ENCODE measurements at places on chromosomes 11 and 22.
A peak's percentile ranks its signal among the peaks of the same experiment; 100 is the strongest.

DNA sequence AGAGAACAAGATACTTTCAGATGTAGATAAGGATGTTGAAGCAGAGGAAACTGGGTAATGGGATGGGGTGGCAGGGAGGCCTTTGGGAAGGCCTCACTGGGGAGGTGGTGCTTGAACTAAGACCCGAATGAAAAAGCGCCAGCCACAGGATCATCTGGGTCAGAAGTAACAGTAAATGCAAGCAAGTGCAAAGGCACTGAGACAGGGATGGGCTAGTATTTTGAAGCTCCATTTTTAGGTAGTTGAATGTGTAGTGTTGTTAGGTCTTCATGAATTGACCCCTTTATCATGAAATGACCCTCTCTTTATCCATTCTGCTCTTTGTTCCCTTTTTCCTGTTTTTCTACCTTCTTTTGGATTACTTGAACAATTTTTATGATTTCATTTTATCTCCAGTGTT is 6.2 kb upstream of the PACS1 start:
- no peak for DNase-seq

DNA sequence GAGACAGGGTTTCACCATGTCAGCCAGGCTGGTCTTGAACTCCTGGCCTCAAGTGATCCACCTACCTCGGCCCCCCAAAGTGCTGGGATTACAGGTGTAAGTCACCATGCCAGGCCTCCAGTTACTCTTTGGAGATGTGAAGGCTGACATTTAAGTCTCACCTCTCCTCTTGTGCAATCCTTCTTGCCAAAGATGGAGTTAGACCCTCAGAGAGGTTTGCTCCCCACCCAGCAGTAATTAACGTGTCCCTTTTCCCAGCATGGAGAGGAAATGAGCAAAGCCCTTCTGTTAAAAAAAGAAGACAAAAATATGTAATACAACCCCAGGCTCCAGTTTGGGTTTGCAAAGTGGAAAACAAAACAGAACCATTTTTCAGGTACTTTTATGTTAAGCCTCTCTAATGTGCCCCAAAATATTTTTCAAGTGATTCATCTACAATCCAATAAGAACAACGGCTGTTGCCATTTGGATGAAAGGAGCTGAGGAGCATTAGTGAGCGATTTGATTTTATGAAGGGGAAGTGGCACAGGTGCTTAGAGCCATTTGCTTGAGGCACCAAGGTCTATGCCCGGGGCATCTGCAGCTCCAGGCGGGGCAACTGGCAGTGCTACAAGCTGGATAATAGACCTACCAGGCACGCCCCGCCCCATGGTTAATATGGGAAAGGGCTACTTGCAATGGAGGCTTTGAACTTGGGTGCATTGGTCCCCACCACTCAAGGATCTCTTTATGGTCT is 57.2 kb downstream of the GRIK4 start:
- DNase-seq = no peak

GRCh38 chr11:19775622-19776021 is 63.0 kb downstream of the NAV2 start:
- DNase-seq = no peak

DNA sequence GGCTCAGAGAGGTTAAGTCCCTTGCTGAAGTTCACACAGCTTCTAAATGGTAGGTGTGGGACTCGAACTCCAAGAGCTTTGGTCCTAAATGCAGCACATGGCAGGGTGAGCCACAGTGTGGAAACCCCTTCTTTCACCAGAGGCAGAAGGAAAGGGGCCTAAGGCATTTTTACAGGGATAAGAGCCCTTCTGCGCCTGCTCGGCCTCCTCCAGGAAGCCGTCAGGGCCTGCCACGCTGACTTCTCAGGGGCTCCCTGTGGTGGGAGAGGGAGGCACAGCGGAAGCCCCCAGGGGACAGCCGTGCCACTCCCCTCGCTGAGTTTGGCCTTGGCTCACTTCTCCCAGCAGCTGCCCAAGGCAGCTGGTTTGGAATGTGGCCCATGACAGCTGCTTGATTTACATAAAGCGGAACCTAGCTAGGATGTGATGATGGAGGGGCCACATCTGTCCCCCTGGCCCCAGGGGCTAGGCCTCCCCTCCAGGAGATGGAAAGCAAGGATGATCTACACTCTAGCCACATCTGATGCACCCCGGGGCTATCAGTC is 35.4 kb downstream of the CD82 start:
- no peak for DNase-seq

DNA sequence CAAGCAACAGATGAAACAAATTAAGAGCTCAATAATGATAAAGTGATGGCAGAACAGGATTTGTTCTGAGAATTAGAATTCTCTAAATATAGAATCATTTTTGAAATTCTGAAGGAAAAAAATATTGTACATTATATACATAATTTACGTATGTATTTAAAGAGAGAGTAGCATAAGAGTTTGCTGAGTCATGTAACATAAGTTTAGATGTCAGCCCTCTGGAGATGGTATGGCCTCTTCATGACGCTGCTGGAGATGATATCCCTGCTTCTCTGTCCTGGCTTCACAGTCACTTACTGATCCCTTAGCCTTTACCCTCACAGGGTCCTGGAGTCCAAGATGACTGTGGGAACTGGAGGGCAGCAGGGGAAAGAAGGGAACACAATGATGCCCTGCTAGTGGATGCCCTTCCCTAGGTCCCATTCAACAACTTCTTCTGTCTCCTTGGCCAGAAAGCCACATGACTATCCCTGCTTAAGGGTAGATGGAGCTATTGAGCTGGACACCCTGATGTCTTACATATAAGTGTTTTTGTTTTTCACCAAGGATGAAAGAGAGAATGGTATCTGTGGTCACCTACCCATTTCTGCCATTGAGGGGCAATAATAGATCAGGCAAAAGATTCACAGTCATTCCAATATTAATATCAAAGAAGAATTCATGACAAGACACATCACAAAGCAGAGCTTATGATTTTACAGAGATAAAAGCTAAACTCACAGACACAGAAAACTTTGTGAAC is 753.1 kb downstream of the TBC1D22A start:
- DNase-seq = no peak

- peak; percentile 8 for DNase-seq
These were observed 673.1 kb downstream of the KCNA4 start for GRCh38 chr11:29343465-29344333.

GRCh38 chr22:25880524-25880923 is 138.5 kb downstream of the MYO18B start:
- DNase-seq = no peak

- no peak for DNase-seq
These were observed 39.9 kb downstream of the PPP2R1B start for GRCh38 chr11:111726301-111726713.

GRCh38 chr11:36408498-36409136 is 101.5 kb downstream of the TRAF6 start:
- DNase-seq = no peak

DNA sequence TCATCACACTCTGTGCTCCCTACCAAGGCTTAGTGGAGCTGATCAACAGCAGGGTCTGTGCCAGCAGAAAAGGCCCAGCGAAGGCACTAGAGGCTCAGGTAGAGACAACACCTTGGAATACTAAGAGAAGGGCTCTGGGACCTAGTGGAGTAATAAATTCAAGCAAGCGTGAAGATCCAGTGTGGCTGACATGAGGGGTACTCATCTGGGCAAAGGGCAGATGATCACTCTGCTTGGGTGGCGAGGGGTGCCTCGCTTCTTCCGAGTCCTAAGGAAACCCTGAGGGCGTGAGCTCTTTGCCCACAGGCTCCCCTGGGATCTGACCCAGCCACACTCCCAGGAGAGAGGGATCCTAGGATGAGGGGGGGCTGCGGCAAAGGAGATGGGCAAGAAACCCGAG is 3.5 kb upstream of the TPBGL start:
- no peak for DNase-seq

- DNase-seq = no peak
These were observed 307.2 kb downstream of the CADM1 start for GRCh38 chr11:115197031-115197430.

- no peak for DNase-seq
These were observed 427.5 kb downstream of the METTL15 start for GRCh38 chr11:28535677-28536076.

DNA sequence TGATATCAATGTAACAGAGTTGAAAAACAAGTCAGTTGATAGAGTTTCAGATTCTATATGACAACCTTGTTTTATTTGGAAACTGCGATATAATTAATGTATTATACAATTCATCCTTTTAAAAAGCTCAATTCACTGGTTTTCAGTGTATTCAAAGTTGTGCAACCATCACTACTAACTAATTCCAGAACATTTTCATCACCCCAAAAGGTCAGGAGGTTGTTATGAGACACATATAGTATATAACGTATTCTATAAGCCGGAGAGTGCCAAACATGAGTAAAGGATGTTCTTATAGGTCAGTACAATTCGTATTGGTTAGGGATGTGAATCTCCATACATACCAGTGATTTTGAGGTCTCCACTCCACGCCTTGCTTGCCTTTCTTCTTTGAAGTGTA is 40.1 kb upstream of the UCP3 start:
- no peak for DNase-seq

GRCh38 chr11:2002042-2002776 is 4.6 kb upstream of the H19 start:
- no peak for DNase-seq

GRCh38 chr11:121615501-121615900 is 162.7 kb upstream of the SORL1-AS1 start:
- DNase-seq = no peak

GRCh38 chr11:102933627-102934026 is 21.9 kb downstream of the MMP13 start:
- DNase-seq = no peak

- peak; percentile 13 for DNase-seq
These were observed 15.8 kb downstream of the SCUBE2 start for GRCh38 chr11:9075556-9075955.

- no peak for DNase-seq
These were observed 29.0 kb downstream of the PGR start for GRCh38 chr11:101100601-101101000.

GRCh38 chr11:10935015-10935559 is 77.2 kb upstream of the ZBED5 start:
- DNase-seq = no peak

DNA sequence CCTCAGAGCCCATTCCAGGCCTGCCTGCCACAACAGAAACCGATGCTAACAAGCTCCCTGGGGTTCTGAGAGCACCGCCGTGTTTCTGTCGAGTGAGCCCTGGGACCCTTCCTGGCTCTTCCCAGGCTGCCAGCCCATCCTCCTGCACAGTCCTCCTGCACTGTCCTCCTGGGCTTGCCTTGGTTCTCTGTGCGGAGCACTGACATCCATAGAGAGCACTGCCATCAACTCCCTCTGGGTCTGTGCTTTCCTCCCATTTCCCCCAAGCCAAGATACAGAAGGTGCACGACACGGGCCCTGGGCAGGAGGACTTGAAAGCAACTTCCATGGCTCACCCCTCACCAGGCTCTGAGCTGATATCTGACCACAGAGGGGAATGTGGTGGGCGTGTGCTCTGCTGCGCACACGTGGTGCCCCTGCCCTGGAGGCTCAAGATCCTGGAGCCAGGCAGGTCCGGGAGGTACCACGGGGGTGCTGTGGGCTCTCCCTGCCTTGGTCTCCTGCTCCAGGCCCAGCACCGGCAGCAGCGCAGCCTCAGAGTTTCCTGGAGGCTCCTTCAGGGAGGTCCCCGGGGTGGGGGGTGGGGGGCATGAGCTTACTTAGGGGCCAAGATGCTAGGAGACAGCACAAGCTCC is 304.2 kb downstream of the BRD1 start:
- no peak for DNase-seq

DNA sequence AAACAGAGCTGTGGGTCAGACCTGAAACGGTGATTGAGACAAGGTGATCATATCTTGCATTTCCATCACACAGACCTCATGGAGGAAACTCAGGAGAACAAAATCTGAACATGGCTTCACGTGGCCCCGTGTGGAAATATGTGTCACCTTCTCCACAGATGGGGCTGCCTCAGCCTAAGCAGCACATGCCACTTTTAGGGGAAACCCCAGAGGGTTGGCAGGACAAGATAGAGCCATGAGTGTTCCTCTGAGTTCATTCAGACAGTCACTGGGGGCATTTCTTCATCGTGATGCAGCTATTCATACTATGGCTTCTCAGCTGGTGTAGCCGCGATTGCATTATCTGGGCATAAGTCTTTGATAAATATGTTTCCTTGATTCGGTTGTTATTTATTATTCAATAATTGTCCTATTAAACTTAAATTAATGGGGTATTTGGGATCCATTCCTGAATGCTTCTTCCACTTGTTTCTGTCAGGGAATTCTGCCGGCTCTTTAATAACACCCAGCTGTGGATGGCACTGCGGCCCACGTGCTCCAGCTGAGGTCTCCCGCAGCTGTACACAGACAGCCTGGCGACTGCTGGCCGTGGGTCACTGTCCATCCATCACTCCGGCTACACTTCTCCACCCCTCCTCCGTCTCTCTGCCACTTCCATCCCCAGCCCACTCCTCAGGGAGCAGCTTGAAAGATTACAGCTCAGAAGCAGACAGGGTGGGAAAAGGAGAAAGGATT is 485.1 kb downstream of the OPCML start:
- DNase-seq = no peak

DNA sequence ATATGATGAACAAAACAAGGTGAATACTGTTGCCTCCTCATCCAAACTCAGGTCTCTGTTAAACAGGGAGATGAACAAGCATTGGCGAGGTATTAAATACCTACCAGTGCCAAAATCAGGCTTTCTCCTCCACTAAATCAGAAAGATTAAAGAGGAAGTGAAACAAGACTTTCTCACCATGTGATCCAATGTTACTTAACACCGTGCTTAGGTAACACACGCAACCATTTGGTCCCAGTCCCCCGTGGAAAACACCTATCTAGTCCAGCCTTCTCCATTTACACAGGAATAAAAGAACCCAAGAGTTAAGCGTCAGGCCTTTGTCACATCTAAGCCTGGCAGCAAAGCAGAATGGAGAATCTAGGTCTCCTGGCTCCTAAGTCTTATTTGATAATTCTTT is 34.5 kb downstream of the TENM4 start:
- DNase-seq = no peak

DNA sequence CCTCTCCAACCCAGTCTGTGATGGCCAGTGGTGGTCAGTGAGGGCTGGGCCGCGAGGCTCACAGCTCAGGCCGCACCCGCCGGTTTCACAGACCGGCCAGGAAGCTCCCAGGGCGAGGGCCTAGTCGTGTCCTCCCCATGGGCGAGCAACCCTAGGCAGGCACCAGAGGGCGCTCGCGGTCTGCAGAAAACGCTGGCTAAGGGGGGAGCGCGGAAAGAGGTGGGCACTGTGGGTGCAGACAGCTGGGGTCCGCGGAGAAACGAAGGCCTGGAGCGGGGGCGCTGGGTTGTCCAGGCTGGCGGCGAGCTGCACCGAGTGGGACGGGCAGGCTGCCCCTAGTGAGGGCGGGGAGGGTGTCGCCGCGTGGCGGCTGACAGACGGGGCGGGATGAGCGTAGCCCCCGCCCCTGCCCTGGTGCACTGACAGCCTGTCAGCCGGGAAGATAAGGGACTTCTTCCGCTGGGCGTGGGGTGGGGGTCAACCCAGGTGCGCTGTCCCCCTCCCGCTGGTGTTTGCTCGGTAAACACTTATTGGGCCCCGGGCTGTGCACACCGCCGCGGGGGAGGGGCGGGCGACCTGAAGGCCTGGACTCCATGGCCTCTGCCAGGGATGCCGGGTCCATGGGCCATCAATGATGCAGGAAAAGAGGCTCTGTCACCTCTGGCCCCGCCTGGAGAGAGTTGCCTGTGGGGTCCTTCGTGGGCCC is 7.5 kb downstream of the GP1BB start:
- peak; percentile 69 for DNase-seq

Data from COR-L47 (cell line).